ENCODE measurements at places on chromosomes 13 and 19.

DNA sequence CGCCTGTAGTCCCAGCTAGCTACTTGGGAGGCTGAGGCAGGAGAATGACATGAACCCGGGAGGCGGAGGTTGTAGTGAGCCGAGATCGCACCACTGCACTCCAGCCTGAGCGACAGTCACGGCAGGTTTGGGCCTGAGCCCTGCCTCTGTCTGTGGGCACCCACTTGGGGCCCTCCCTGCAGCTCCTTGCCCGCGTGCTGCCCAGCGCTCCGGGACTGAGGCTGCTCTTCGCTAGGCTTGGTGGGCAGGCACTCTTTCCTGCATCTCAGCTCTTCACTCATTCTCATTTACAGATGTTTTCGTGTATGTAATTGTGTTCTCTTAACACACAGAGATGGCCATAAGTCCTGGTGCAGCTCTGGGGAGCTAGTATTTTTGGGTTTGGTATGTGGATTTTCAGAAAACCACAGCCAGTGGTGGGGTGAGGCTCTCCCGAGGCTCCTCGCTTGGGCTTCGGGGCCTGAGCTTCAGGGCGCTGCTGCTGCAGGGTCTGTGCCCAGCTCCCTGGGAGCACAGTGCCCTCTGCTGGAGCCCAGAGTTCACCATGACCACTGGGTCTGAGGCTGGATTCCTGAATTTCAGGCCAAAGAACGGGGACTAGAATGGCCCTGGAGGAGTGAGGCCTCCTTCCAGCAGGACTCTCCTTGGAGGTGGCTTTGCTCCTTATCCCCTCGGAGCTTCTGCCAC lies 15.2 kb downstream of the UPF1 start:
- ATAC-seq, result peak; percentile 79

DNA sequence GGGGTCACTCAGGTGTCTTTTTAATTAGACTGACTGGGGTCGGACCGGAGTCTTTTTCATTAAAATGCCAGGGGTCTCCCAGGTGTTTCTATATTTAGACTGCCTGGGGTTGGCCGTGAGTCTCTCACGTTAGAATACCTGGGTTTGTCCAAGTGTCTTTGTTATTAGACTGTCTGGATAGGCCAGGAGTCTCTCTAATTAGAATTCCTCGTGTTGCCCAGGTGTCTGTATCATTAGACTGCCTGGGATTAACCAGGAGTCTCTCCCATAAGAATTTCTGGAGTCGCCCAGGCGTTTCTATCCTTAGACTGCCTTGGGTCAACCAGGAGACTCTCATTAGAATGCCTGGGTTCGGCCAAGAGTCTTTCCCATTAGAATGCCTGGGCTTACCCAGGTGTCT lies 1445.7 kb downstream of the UQCRFS1 start:
- no peak for ATAC-seq

DNA sequence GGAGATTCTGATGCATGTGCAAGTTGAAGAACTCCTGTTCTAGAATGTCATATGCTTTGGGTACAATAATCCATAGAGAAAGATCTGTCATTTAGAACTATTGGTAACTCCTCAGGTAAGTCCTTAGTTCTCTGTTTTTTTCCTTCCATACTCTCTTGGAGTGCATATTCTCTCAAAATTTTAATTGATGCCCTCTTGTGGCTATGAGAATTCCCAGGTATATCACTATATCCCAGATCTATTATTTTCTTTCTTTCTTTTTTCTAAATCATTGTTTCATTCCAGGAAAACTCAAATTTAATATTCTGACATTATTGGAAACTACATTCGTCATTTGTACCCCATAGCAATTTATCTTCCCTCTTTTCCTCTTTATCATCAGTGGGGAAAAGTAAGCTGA lies 485.4 kb downstream of the KLF5 start:
- ATAC-seq, result no peak

- ATAC-seq, result no peak
Measured at GRCh38 chr19:55460670-55461258, 678 bp downstream of the ISOC2 start.

- ATAC-seq, result no peak
Measured at GRCh38 chr13:79870123-79870522, 389.2 kb downstream of the NDFIP2 start.

GRCh38 chr13:80342471-80343371 lies 1.8 kb upstream of the SPRY2 start:
- ATAC-seq, result peak; percentile 70

All from activated CD4-positive, CD25-positive, alpha-beta regulatory T cell treated with anti-CD3 and anti-CD28 coated beads, Interleukin-2, amount 50 U/mL, for 24 hours (primary cell).